HCT116 (cell line): ENCODE measurements at places on chromosomes 1 and 21.
A peak's percentile ranks its signal among the peaks of the same experiment; 100 is the strongest.

DNA sequence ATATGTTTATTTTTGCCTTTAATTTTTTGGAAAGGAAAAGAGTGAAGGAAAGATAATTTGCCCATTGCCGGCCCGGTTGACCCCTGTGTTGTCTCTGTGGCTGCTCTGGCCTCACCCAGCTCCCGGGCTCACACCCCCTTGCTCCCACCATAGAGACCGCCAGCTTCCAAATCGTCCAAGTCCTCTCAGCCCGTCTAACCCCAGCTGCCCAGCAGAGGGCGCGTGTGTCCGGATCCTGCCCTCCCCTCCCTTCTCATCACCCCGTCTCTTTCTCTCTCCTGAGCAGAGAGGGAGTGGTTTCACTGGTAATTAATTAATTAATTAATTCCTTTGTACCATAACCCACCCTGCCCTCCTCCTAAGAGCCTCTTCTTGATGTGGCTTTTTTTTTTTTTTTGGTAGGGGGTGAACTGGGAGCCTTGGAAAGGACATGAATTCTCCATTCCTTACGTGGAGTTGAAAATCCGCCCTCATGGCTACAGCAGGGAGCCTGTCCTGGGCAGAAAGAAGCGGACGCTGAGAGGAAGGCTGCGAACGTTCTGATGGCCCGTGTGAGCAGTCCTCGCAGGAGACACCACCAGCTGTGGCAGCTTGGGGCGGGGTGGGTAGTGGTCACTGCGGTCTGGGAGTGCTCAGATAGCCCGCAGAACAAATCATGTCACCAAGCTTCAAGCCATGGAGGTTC is 45.9 kb downstream of the KIAA0040 start:
- DNase-seq, result peak; percentile 63

- DNase-seq, result no peak
Measured at GRCh38 chr1:7326366-7326765, 444.7 kb upstream of the VAMP3 start.

DNA sequence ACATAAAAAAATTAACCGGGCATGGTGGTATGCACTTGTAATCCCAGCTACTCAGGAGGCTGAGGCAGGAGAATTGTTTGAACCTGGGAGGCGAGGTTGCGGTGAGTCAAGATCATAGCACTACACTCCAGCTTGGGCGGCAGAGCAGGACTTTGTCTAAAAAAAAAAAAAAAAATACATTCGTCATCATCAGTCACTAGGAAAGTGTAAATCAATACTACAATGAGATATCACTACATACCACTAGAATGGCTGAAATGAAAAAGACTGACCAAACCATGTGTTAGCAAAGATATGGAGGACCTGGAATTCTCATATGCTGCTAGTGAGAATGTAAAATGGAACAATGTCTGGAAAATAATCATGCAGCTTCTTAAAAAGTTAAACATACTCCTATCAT is 9.3 kb downstream of the SPATA45 start:
- no peak for DNase-seq

DNA sequence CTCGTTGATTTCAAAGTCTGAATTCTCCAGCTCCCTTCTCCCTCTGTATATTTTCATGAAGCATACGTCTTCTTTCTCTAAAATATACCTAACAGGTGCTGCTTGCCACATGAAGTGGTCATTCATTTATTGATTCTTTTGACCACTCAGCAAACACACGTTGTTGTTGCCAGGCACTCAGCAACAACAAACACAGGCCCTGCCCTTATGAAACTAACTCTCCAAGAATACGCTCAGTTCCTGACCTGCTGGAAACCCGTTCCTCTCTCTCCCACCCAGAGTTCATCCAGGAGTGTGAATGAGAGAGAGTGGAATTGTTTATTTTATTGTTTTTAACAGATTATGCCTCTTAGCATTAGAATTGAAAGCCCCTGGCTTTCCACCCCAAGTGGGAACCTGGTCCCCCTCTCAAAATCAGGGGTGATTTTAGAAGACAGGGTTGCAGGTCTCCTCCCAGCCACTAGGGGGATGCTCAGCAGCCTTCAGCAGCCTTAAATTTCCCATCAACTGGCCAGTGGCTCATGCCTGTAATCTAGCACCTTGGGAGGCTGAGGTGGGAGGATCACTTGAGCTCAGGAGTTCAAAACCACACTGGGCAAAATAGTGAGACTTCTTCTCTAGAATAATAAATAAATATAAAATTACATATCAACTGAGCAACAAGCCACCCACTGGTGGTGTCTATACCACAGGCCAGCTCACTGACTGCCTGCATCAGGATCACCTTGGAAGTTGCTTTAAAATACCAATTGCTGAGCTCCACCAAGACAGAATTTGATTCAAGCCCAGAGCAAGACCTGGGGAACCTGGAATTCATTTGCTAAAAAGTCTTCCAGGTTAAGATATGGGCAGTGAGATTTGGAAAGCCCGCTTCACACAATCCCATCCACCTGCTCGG is 181.0 kb upstream of the KLHDC7A start:
- peak; percentile 10 for DNase-seq

DNA sequence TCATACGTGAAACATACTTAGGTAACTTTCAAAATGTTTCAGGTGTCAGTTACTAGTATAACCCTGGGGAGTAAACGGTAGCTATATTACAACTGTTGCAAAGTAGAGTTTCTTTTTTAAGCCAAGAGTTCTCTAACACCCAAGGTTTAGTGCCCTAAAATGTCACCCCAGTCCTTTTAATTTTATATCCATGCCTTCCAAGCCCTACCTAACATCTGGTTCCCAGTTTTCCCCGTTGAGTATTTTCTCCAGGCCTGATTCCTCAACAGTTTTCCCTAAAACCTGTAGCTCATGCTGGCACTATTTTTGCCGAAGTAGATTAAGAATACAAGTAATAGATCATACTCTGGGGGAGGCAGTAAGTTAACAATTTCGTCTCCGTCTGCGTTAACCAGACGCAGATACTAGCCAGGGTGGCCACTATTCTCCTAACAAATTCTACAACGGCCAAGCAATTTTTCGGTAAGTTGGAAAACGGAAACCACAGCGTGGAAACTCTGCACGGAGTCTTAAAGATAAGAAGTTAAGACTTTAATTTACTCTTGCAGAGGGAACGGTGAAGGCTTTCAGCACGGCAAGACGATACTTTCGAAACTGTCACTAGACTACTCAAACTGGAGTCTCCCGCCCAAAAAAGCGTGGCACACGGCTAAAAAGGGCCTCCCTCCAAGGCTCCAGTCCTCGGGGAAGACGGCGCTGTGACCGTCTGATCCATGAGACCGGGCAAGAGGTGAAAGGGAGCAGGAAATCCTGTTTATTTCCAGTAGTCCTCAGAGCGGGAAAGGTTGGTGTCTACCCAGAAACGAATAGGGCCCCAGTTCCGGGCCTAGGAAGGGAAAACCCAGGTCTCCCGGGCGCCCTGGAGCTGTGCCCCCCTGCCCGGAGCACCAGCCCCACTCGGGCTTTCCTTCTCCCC is 945 bp downstream of the SRSF4 start:
- no peak for DNase-seq

GRCh38 chr1:163820766-163821165 is 499.0 kb downstream of the NUF2 start:
- DNase-seq, result no peak
